Glutamatergic neuron (in vitro differentiated cells): ENCODE measurements at places on chromosomes 12 and 14.

DNA sequence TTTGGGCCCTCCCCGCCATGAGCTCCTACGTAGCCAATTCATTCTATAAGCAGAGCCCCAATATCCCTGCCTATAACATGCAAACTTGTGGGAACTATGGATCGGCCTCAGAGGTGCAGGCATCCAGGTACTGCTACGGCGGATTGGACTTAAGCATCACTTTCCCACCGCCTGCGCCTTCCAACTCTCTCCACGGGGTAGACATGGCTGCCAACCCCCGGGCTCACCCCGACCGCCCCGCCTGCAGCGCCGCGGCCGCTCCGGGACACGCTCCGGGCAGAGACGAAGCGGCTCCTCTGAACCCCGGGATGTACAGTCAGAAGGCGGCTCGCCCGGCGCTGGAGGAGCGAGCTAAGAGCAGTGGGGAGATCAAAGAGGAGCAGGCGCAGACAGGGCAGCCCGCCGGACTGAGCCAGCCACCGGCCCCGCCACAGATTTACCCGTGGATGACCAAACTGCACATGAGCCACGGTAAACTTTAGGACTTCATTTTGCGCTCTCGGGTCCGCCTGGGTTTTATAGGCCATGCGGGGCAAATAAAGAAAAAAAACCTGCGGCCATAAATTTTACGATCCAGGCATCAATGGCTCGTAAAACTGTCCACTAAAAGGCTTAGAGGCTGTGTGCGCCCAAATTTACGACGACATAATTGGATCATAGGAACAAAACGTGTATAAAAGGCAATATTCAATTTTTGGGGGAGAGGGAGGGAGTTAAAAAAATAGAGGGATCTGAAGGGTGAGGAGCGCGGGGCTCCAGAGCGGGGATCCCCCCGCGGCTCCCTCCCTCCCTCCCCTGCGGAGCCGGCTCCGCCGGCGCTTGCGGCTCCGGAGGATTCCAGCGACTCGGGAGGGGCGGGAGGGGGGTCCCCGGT is 493 bp downstream of the HOXC5 start:
- peaks cover 39% of the 10 kb centered on the region for H3K27me3 ChIP-seq
- DNase-seq, result no peak
- H3K4me3 ChIP-seq, result peak overlapping the region; percentile 55
- peaks cover 6% of the 10 kb centered on the region for H3K4me1 ChIP-seq
- H3K36me3 ChIP-seq, result no peaks in the 10 kb centered on the region

- H3K4me3 ChIP-seq, result no peak overlapping the region
- DNase-seq, result no peak
- H3K36me3 ChIP-seq, result no peaks in the 10 kb centered on the region
These were observed 66.7 kb upstream of the PPP1R12A start for GRCh38 chr12:80001562-80001961.

- no peaks in the 10 kb centered on the region for H3K4me1 ChIP-seq
- no peaks in the 10 kb centered on the region for H3K27me3 ChIP-seq
- no peak for DNase-seq
- no peak overlapping the region for H3K4me3 ChIP-seq
These were observed 13.5 kb upstream of the TAS2R46 start for GRCh38 chr12:11075642-11076041.

DNA sequence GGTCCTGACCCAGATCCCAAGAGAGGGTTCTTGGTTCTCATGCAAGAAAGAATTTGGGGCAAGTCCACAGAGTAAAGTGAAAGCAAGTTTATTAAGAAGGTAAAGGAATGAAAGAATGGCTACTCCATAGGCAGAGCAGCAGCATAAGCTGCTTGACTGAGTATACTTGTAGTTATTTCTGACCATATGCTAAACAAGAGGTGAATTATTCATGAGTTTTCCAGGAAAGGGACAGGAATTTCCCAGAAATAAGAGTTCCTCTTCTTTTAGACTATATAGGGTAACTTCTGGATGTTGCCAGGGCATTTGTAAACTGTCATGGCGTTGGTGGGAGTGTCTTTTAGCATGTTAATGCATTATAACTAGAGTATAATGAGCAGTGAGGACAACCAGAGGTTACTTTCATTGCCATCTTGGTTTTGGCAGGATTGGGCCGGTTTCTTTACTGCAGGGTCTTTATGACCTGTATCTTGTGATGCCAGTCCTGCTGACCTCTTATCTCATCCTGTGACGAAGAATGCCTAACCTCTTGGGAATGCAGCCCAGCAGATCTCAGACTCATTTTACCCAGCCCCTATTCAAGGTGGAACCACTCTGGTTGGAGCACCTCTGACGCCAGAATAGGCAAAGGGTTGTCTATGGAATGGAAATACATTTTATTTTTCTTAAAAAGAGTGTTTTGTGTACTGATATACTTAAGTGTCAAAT is 113.8 kb downstream of the OTOGL start:
- no peak overlapping the region for H3K27ac ChIP-seq
- H3K27me3 ChIP-seq, result peaks cover 5% of the 10 kb centered on the region
- peaks cover 33% of the 10 kb centered on the region for H3K4me1 ChIP-seq
- H3K36me3 ChIP-seq, result no peaks in the 10 kb centered on the region

DNA sequence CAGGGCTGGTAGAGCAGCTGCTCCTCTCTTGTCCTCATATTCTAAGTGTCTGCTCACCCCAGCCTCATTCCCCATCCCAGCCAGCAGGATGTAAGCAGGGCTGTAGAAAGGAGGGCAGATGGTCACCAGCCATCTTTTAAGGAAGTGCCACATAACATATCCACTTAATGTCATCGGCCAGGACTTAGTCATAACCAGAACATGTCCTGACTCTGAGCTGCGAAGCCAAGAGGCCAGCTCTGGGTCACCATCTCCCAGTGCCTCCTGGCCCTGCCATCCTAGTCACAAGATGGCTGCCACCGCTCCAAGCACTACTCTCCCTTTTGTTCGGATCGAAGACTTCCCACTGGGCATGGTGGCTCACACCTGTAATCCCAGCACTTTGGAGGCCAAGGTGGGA is 123.9 kb downstream of the PLXNC1 start:
- H3K36me3 ChIP-seq, result peaks cover 4% of the 10 kb centered on the region
- DNase-seq, result no peak
- H3K4me3 ChIP-seq, result no peak overlapping the region
- no peak overlapping the region for H3K27ac ChIP-seq

GRCh38 chr14:105091054-105091516 is 25.9 kb upstream of the GPR132 start:
- H3K27me3 ChIP-seq, result peaks cover 14% of the 10 kb centered on the region
- peaks cover 2% of the 10 kb centered on the region for H3K4me1 ChIP-seq
- DNase-seq, result no peak
- H3K27ac ChIP-seq, result no peak overlapping the region

- peaks cover 24% of the 10 kb centered on the region for H3K27me3 ChIP-seq
- no peak overlapping the region for H3K4me3 ChIP-seq
- H3K27ac ChIP-seq, result no peak overlapping the region
These were observed 24.7 kb upstream of the DYNC1H1 start for GRCh38 chr14:101939646-101940170.

GRCh38 chr12:80484746-80485145 is 40.7 kb downstream of the PTPRQ start:
- no peak overlapping the region for H3K4me3 ChIP-seq
- no peak overlapping the region for H3K27ac ChIP-seq
- H3K36me3 ChIP-seq, result no peaks in the 10 kb centered on the region

DNA sequence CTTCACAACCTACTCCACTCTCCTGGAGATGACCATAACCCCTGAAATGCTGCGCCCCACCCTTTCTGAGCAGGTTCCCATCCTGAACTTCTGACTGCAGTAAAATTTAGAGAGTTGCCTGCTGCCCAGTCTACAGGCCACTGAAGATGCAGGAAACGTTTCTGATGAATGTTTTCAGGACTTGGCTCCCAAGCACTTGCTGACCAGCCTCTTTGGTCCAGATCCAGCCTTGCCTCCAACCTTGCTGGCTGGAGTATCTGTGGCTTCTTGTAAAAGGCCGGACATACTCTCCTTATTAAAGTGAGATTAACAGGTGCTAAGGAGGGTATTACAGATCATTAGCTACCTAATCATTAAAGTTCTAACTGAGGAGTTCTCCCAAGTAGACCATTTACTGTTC is 70.3 kb upstream of the STXBP6 start:
- no peak for DNase-seq
- no peaks in the 10 kb centered on the region for H3K36me3 ChIP-seq
- no peak overlapping the region for H3K27ac ChIP-seq
- H3K4me3 ChIP-seq, result no peak overlapping the region
- no peaks in the 10 kb centered on the region for H3K27me3 ChIP-seq
